ENCODE measurements at places on chromosomes 2 and 18.

GRCh38 chr2:118221536-118222272, 133.4 kb downstream of the INSIG2 start:
- DNase-seq, result peak; percentile 50

GRCh38 chr2:28539118-28539541, 43.3 kb downstream of the PLB1 start:
- no peak for DNase-seq

- DNase-seq, result no peak
Observed at GRCh38 chr2:37827911-37828511, 97.1 kb upstream of the RMDN2 start.

- no peak for DNase-seq
Observed at GRCh38 chr2:237281836-237282306, 132.1 kb downstream of the COL6A3 start.

DNA sequence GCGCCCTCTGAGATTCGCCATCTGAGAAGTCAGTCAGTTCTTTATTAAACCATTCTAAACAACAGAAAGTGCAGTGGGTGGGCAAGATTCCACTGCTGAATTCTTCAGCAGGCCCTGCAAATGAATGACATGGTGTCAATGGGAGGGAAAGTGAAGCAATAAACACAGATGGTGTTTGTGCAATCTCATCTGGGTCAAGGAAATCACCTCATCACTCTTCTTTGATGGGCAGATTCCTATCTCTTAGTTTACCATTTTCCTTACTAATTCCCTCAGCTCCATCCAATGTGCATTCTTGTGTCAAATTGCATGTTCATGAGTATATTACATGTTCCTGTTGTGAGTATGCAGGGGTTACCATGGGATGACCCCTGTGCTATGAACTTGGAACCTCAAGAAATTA, 100.7 kb upstream of the CYP1B1 start:
- no peak for DNase-seq

DNA sequence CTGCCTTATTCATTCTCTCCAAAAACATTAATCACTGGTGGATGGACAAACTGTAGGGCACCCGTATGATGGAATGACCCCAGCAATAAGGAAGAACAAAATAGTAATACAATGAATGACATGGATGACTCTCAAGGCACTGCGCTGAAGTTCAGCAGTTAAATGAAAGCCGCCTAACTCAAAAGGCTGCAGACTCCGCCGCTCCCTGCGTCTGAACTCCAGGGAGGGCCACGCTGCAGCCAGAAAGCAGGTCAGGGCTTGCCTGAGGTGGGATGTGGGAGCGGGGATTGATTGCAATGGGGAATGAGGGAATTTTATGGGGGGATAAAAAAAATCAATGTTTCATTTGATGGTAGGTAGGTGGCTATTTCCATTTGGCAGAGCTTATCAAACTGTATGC, 86.5 kb upstream of the LAPTM4A start:
- DNase-seq, result no peak

DNA sequence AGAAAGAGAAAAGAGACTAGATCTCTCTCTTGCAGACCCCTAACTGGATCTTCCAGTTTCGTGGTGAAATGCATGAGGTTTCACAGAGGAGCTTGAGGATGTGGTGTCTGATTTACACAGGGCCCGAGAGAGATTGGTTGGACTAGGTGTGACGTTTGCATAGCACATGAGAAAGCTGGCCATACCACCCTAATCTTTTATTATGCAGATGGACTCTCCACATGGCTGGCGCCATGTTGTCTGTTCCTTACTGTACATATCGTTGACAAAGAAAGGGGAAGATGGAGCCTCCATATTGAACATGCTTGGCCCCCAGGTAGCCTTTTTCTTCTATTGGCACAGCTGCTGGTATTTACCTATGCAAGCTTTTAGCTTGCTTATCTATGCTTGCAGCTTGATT, 27.5 kb upstream of the PGAP1 start:
- no peak for DNase-seq

- no peak for DNase-seq
Observed at GRCh38 chr2:20571231-20571630, 79.7 kb downstream of the HS1BP3 start.

DNA sequence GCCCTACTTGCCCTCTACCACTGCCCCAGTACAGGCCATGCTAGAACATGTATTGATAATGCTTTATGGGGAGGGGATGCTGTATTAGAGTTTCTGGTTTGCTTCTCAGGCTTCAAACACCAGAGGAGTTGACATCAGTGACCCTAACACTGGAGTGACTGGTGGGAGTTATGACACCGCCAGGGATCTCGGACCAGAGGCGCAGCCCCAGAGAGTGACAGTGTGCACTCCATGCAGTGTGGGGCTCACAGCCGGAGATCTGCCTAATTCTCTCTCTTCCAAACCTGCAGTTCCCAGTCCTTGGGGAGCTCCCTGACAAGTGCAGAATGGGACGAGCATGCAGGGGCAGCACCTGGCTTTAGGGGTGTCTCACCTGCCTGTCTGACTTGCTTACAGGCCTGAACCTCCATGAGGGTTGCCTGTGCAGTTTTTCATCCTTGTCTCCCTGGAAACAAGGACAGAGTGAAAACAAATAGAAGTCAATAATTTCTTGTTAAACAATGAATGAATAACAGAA, 244.9 kb upstream of the MYT1L start:
- DNase-seq, result no peak

GRCh38 chr2:190615555-190616200, 33.2 kb upstream of the NAB1 start:
- no peak for DNase-seq

- peak; percentile 79 for DNase-seq
Observed at GRCh38 chr2:231563378-231563961, 29.2 kb upstream of the TEX44 start.

- no peak for DNase-seq
Observed at GRCh38 chr18:62461591-62461990, 61.2 kb upstream of the ZCCHC2 start.

- DNase-seq, result no peak
Observed at GRCh38 chr2:133821107-133821760, 253.0 kb upstream of the NCKAP5 start.

DNA sequence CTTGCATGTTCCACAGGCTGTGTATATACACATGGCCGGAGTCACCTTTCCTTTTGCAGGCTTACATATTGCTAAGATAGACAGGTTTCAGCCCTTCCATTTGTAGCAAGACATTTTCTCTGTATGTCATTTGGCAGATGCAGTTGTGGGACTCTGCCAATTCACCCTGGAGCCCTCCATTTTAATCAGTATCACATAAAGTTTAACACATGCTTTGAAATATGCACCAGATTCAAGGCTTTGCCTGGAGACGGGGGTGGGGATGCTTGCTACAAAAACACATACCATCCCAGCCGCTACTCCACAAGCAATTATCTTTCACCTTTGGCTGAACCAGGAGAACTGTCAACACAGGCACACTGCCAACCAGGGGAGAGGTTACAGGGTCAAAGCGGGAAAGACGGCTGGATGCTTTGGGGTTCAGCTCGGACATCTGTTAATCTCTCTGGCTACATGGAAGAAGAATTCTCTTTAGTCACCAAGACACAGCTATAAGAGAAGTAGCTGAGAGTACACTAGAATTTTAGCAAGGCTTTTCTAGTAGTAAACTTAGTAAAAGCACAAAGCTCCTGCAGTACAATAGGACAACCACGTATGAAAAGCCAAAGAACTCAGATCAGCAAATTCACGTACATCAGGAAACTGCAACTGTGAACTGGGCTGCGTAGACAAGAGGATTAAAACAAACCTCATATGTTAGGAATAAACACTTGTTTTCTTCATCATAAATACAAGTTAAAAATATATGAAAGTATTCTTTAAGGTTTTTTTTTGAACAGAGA, 130.9 kb downstream of the EXOC6B start:
- no peak for DNase-seq

GRCh38 chr18:12658426-12659138, 675 bp upstream of the SPIRE1 start:
- DNase-seq, result peak; percentile 45

DNA sequence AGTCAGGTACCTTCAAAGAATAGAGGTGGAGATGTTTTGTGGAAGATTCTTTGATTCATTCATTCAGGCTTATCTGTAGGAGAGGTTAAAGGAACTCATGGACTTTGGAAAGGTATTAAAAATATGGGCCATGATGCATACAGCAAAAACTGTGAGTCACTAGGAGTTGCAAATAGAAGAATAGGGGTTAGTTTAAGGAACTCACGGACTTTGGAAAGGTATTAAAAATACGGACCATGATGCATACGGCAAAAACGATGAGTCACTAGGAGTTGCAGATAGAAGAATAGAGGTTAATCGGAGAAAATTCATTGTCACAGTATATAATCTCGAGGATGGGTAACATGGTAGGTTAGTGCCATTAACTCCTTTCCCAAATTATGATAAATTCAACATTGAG, 41.2 kb downstream of the SLC9A2 start:
- DNase-seq, result no peak

DNA sequence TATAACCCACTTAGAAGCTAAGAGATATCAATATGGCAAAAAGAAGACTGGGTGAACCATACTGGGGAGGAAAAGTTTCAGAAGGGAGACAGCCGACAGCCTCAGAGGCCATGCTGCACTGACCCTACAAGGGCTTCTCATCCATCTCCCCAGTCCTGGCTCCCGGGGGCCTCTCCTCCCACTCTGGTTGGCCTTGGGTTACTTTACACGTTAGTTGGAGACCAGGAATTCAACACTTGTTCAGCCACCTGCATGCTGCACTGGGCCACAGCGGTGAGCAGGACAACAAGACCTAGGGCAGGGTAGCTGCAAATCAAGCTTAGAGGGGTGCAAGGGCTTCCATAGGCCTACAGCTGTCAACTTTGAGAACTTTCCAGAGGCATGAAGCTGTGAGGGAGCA, 28.6 kb upstream of the IL1R2 start:
- no peak for DNase-seq

DNA sequence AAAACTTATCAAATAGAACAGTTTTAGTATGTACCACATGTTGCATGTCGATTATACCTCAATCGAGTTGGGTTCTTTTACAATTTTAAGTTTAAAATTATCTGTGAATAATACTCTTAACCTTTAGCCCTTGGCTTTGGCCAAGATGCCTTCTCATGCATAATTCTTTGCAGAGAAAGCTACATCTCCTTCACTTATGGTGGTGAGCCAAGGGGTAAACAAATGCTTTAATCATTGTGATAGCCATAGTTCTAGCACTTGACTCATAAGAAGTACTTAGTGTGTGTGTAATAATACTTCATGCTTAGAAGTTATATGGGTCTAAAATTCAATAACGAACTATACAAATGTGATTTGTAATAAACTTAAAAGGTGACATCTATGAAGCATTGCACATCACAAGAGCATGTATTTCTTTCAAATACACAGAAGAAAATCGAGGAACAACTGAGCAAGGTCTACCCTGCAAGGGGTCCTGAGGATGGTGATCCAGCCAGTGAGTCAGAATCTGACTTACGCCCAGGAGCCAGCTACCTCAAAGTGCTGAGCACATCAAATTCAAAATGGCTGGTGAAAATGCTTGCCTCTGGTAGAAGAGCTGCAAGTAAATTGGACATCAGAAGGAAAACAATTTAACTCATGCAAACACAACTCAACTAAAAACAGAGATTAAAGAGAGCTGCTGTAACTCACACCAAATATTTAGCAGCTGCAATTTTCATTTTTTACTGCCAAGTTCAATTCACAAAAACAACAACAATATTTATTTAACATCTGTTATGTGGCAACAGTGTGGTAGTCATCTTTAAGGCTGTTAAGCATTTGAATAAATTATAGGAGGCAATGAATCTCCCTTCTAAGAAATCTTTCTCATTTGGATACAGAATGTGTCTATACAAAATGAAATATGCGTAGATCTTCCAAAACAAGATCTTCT, 23.8 kb upstream of the TTC39C start:
- no peak for DNase-seq

DNA sequence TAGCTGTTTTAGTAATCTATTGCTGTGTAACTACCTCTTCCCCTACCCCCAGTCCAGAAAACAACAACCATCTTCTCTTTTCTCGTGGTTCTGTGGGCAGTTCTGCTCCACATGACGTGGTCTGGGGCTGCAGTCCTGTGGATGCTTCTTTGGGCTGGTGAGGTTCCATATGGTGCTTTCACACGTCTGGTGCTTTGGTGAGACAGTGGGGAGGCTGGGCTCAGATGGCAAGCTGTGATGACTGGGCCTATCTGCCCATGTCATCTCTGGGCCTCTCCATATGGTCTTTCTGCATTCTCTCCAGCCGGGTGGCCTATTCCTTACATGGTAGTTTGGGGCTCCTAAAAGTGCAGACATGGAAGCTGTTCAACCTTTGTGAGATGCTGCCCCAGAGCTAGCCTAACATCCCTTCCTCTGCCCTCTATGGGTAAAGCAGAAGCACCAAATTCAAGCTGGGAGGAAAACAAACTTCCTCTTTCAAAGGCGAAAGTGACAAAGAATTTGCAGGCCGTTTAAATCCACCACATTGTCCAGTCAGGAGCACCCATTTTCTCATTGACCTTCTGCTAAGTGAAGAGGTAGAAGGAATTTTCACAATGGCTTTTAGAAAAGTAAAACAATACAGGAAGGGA, 68.3 kb upstream of the IL1R1 start:
- no peak for DNase-seq

DNA sequence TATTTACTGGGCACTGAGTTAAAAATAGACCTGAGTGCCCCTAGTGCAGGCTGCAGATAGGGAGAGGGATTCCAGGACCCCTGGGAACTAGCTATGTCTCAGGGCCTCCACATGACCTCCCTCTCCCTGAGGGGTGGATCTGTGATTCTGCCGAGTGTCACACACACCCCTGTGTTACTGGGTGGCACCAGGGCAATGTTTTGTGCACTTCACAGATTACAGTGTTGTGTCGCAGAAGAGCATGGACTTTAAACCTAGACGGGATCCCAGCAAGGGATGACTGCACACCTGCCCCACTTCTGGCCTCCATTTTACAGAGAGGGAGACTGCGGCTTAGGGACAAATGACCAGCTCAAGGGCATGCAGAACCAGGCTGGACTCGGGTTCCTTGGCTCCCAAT, 65.6 kb downstream of the ZFP36L2 start:
- DNase-seq, result no peak

DNA sequence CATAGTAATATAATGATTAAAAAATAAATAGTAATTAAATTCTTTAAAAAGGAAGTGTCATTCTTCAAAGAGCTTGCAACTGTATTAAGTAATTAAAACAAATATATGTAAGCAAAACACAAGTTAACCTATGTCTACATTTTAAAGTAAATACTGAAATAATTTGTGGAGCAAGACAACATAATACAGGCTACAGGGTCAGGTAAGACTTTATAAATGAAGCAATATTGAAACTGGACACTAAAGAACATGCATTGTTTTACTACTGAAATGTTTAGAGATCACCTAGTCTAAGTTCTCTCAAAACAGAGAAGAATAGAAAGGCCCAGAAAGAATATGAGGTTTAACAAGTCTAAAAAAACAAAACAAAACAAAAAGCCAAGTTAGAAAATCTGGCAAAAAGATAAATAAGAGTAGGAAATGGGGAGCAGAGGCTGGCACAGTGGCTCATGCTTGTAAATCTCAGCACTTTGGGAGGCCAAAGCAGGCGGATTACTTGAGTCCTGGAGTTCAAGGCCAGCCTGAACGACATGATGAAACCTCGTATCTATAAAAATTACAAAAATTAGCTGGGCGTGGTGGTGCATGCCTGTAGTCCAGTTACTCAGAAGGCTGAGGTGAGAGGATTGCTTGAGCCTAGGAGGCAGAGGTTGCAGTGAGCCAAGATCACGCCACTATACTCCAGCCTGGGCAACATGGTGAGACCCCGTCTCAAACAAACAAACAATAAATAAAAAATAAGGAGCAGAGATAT, 34.4 kb downstream of the VPS54 start:
- DNase-seq, result no peak
